ENCODE measurements at places on chromosomes 7 and 10. TPM values are rescaled to one million over a fixed set of nuclear protein-coding genes. Genes with fewer than 3 reads are reported as not detected.

Gene SLC18A2
- 0.72 TPM for polyA plus RNA-seq

DNA sequence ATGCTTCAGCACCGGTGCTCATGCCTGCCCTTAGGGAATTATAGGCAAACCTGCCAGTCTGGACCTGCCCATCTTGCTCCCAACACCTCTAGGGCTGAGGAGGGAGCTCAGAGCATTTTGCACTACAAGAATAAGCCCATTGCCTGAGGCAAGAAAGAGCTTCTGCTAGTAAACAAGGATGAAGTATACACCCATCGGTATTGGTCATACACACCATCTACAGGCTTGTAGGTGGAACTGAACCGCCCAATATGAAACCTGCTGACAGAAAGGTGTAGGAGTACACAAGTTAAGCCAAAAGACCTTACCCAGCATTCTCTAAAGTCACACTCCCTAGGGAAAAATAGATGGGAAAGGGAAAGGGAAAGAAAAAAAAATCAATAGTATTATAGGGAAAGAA is 957.0 kb upstream of the LRRTM3 start:
- DNase-seq = peak; percentile 1

DNA sequence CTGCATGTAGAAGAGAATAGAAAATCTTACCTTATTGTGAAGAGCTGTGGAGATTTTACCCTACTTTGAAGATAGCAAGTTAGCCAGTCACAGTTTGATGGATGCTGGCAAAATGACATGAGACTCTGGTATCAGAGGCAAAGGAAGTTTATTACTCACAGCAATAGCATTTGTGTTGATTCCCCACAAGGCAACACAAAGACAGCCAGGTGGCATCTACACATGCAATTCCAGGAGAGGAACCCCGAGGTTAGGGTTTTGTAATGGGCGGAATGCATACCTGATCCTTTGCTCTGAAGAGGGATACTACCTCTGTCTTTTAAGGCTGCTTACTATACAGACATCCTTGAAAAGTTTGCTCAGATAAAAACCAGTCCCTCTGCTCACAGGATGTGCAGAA is 59.5 kb downstream of the AHR start:
- DNase-seq = no peak

DNA sequence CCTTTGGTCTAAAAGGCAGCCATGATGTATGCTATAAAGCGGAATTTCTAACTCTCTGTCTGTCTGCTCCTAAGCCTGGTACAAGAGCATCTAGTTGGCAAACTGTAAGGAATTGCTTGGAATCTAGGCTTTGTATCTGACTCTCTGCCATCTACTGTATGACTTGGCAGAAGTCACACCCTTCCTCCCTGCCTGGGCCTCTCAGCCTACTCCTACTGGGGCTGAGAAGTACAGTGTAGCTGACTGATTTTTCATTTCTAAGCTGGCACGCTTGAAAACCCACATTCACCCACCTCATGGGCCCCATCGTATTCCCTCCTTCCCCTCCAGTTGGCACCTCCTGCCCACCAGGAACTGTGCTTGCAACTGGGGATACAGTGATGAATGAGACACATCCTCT is 435.2 kb downstream of the PLXNA4 start:
- no peak for DNase-seq

DNA sequence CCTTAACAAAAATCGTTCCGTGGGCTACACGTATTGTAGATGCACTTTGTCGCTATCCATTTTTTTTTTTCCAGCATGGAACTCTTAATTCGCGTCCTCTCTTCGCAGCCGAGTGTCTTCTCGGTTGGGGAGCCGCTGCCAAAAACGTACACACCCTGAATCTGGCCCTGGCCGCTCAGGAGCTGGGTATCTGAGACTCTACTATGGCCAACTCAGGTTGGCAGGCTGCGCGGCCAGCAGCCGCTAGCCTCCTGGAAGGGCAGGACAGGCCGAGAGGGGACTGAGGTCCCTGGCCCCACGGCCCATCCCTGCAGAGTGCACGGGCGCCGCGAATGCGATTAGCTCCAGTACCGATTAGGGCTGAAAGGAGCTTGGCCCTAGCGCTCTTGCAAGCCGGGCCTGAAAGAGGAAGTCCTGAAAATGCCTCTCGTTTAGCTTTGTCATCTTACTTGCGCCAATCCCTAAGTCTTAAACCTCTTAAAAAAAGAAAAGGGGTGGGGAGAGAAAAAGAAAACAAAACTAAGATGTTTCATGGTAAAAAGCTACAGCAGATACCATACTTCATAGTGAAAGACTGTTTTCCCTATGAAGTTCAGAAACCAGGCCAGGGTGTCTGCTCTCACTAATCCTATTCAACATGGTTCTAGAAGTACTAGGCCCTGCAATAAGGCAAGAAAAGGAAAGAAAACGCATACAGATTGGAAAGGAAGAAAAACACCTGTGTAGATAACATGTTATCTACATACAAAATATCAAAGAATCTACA is 113.2 kb upstream of the RHEB start:
- peak; percentile 73 for DNase-seq

DNA sequence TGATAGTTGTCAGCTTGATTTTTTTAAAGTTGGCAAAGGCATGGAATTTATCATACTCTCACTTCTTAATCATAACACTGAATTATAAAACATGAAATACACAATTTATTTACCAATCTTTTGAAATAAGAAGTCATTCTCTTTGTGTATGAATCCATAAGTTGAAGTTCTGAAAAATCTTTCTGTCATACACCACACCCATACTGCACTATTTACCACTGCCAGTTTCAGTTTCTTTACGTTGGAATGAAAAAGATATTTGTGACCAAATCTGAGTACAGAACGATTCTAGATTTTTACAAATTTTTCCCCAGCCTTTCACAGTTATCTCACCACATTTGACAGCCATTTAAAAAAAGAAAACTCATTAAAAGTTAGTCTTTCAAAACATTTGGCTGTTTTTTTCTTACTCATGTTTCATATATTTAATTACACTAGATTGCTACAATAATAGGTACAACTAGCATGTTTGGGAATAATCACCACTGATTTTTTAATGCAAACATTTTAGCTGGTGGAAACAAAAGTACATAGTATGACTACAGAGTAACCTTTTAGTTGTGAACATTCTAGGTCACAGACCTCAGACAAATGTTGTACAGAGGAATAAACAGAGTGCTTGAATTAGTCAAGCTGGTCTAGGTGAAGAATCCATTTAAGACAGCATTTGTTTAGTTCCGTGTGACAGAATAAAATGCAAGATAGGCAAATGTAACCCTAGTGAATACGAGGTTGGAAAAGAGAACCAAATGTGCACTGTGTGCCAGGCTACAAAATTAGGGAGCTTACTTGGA is 185.0 kb upstream of the LRRN3 start:
- no peak for DNase-seq

DNA sequence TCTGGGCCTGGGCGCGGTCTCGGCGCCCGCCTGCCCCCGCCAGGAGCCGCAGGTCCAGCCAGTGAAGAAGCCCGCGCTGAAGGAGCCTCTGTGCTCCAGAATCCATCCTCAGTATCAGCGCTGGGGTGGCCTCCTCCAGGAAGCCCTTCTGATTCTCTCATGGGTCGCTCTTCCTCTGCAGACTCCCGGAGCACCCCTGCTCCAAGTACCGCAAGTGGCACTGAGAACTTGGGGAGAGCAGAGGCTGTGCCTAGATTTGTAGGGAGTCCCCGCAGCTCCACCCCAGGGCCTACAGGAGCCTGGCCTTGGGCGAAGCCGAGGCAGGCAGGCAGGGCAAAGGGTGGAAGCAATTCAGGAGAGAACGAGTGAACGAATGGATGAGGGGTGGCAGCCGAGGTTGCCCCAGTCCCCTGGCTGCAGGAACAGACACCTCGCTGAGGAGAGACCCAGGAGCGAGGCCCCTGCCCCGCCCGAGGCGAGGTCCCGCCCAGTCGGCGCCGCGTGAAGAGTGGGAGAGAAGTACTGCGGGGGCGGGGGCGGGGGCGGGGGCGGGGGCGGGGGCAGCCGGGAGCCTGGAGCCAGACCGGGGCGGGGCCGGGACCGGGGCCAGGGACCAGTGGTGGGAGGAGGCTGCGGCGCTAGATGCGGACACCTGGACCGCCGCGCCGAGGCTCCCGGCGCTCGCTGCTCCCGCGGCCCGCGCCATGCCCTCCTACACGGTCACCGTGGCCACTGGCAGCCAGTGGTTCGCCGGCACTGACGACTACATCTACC is at the start of gene ALOX5:
Gene ALOX5, plus strand, starts transcription at position 641 of the 774 bp plus-strand sequence. Its CDS starts 64 bp downstream, at position 705.
- DNase-seq = peak; percentile 72

Gene NEUROD6
- polyA plus RNA-seq = 1.6 TPM

- no peak for DNase-seq
Observed at GRCh38 chr10:126781450-126782216, 111.1 kb upstream of the C10orf90 start.

- DNase-seq = peak; percentile 4
Observed at GRCh38 chr7:14720785-14721184, 181.8 kb downstream of the DGKB start.
